ENCODE measurements at places on chromosomes 2 and 18.
A peak's percentile ranks its signal among the peaks of the same experiment; 100 is the strongest.

GRCh38 chr18:14117606-14118005, 14.6 kb downstream of the ZNF519 start:
- DNase-seq, result no peak

- no peak for DNase-seq
These were observed 39.4 kb downstream of the NBAS start for GRCh38 chr2:15521641-15522181.

GRCh38 chr2:193462411-193462810, 1267.7 kb upstream of the TMEFF2 start:
- no peak for DNase-seq

- DNase-seq, result no peak
These were observed 85.2 kb upstream of the HNMT start for GRCh38 chr2:137879121-137879520.

GRCh38 chr2:171412571-171413175, 21.1 kb downstream of the METTL8 start:
- no peak for DNase-seq

DNA sequence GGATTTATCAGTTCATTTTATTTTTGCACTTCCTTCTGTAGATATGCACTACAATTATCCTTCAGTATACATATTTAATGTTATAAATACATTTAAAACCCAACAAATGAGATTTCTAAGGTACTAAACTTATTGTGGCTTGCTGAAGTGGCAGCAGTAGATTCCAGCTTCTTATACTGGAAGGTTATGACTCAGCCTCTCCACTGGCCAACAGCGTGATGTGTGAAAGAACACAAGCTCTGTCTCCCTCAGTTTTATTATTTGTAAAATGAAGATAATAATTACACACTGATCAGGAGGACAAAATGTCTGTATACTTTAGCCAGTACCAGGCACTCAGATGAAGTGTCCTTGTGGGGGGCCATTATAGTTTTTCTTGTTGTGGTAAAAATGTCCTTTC, 1147.1 kb downstream of the CNTNAP5 start:
- no peak for DNase-seq

- DNase-seq, result no peak
These were observed 56.3 kb downstream of the SH3RF3 start for GRCh38 chr2:109185338-109185737.

DNA sequence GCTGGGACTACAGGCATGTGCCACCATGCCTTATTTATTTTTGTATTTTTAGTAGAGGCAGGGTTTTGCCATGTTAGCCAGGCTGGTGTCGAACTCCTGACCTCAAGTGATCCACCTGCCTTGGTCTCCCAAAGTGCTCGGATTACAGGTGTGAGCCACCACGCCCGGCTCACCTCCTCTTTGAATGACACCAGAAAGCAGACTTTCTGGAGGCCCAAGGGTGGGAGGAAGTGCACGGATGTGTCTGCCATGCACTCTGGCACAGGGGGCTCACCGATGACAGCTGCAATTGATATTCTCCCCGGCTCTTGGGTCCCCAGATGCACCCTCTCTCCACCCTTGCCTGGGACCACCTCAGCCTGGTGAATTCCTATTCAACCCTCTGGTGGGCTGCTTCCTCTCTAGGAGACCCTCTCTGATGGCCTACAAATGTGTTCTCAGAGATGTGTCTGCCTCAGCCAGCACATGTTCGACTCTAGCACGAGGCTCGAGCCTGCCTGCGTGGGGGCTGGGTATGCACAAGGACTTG, 87.3 kb downstream of the SEPTIN10 start:
- DNase-seq, result no peak

DNA sequence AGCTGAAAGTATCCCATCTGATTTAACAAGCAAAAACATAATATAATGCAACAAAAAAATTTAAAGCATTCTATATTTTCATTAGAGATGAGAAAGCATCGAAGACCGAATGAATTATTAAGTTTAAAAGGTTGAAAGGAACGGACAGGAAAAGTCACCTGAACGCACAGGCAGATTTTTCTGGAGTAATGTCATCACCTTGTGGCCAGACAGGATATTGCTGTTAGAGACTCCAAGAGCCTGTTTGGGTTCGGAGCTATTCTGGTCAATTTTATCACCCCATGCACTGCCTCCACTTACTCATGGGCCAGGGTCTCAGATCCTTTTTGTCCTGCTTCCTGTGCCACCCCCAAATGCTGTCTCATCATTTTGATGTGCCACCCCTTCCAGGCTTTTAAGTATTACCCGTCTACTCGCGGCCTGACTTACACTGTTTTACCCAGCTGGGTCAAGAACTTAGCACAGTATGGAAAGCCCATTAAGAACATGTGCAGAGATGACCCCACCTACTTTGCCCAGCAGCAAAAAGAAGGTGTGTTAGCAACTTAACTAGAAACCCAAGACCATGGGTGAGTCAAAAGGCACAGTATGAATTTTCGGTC, 27.3 kb downstream of the GKN2 start:
- peak; percentile 15 for DNase-seq

GRCh38 chr2:121831841-121832240, 76.4 kb downstream of the TSN start:
- no peak for DNase-seq
